ENCODE measurements at places on chromosomes 3 and 15.

DNA sequence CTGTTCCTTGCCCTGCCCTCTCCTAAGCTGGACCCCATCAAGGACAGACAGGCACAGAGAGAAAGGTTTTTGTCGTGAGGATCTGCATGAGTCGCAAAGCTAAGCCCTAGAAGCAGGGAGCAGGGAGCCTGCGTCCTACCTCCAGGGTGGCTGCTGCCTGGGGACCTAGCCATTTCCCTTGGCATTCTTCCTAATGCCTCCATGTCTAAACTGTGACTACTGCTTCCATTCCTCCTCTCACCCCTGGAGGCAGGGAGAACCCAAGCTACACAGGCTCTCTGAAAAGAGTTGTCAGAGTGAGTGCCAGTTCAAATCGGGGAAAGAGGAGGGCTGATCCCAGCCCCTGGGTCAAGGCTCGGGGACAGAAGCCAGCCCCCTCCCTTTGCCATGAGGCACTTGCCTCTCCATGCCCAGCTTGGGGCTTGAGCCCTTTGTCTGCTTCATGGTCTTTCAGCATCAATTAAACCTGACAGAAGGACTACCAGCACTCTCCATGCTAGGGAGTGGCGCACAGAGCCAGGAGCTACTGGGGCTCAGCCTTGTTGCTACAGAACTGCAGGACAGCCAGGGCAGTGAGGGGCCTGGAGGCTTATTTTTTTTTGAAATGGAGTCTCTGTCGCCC, 2.4 kb downstream of the GCHFR start:
- DNase-seq = no peak

GRCh38 chr15:63067976-63068743, 25.6 kb downstream of the TPM1 start:
- DNase-seq = no peak

DNA sequence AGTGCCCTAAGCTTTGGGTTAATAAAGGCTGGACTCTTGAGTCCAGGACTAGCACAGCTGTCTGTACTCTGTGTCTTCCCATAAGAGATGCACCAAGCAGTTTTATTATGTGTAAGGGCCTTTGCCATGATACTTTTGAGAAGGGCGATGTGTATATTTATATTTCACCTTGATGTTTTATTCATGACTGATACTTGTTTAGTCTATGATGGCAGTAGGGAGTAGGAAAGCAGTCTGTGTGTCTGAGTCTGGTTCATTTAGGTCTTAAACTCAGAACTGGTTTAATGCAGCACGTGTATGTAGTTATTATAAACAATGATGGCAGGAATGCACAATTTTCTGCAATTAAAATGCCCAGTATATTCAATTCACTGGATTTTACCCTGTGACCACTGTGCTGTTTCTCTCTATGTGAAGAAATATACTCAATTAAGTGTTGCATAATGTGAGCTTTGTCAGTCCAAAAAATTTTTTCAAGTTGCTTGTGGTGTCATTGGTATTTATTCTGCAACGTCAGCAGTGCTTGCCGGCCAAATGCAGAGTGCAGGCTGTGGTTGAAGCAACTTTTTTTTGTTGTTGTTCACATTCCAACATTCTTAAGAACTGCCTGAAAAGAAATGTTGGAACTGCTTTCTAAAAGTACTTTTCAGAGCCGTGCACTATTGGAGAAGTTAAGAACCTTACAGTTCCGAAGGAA, 423.7 kb upstream of the SEMA6D start:
- DNase-seq = no peak

DNA sequence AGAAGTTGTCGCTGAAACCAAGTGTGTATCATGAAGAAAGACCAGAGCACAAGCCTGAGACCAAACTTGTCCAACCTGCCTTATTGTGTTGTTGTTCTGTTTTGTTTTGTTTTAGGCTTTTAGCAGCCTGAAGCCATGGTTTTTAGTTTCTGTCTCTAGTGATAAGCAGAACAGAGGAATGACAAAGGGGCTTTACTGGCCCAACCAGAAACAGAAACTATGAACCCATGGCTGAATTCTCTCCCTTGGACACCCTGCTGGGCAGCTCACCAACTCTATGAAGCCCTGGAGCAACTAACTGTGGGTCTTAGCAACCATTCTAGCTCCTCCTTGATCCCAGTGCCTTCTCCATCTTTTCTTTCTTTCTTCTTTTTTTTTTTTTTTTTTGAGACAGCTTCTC, 30.3 kb downstream of the HCLS1 start:
- DNase-seq = no peak

GRCh38 chr3:130925628-130926027, 31.7 kb downstream of the ATP2C1 start:
- DNase-seq = no peak

DNA sequence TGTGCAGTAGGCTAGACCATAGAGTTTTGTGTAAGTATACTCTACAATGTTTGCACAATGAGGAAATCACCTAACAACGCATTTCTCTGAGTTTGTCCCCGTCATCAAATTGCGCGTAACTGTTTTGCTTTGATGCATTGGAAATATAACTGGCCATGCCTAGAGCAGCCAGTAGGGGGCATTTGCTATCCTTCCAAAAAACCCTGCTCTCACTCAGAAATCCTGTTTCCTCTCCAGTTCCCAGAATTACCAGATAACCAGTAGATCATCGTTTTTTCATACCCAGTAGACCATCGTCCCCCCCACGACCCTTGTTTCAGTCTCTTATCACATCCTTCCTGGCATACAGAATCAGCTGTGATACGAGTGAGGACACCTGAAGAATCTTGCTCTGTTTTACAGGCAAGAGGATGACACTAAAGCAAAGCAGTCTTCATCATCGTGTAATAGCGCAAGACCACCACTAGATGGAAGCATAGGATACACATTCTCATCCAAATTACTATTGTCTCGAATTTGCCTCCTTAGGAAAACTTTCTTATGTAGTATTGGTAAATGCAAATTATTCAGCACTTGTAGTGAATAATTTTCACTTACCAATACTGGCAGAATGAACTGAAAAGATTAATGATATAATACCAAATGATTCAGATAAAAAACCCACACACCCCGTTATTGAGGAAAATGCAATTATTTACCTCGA, 4.4 kb upstream of the GABRR3 start:
- peak; percentile 72 for DNase-seq

GRCh38 chr15:83153288-83153687, 45.8 kb downstream of the TM6SF1 start:
- no peak for DNase-seq

- no peak for DNase-seq
Measured at GRCh38 chr15:38247336-38247735, 5.3 kb upstream of the SPRED1 start.

GRCh38 chr15:62962101-62962995, 80.2 kb upstream of the TPM1 start:
- DNase-seq = no peak

- no peak for DNase-seq
Measured at GRCh38 chr15:56654624-56655023, 78.7 kb downstream of the ZNF280D start.

DNA sequence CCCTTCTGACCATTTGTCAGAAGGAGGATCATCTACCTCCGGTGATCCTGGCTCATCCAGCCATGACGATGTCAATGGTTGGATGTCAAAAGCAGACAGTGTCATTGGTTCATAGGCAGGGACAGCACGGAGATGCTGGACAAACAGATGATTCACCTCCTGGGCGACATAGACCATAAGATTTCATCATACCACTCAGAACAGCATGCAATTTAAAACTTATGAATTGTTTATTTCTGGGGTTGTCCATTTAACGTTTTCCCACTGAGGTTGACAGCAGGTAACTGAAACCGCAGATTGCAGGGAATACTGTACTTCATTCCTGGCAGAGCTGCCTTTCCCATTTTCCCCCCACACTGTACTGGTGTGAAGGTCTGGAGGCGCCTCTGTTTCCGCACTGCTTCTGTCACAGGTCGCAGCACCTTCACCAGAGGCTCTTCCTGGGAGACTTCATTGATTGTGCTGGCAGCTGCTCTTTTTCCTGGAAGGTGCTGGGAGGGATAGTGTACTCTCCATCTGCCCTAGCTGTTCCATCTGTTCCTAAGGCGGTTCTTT, 32.5 kb upstream of the TMOD3 start:
- DNase-seq = no peak

GRCh38 chr3:126714276-126714900, 10.3 kb downstream of the CHCHD6 start:
- no peak for DNase-seq

DNA sequence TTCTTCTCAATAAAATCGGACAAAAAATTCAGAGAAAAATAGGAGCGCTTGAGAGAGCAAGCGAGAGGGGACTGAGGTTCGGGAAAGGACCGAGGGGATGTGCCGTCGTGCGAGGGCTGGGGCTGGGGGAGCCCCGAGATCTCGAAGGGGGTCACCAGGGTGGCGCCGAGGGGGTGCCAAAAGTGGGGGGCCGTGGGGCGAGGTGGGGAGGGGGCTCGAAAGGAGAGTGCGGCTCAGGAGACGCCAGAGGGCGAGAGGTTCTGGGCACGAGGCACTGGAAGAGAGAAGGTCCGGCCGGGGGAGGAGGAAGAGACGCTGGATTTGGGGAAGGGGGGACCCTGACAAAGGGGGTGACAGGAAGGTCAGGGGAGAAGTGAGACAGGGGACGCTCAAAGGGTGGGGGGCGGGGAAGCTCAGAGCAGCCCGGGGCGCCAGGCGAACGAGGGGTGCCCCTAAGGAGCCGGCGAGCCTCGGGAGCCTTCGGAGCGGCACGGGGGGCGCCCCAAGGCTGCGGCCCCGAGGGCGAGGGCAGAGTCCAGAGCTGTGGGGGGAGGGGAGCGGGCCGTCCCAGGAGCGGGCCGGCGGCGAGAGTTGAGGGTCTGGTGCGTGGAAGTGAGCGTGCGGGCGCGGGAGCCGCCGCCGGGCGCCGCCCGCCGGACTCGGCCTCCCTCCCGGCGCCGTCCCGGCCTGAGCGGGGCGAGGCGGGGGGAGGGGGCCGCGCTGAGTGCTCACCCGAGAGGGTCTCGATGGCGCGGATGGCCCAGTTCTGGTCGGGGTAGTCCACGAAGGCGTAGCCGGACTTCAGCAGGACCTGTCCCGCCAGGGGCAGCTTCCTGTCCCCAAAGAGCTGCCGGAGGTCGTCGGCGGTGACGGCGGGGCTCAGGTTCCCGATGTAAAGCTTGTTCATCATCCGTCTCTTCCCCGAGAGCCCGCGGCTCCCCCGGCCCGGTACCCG, 514 bp downstream of the IGF2BP2 start:
- peak; percentile 27 for DNase-seq

DNA sequence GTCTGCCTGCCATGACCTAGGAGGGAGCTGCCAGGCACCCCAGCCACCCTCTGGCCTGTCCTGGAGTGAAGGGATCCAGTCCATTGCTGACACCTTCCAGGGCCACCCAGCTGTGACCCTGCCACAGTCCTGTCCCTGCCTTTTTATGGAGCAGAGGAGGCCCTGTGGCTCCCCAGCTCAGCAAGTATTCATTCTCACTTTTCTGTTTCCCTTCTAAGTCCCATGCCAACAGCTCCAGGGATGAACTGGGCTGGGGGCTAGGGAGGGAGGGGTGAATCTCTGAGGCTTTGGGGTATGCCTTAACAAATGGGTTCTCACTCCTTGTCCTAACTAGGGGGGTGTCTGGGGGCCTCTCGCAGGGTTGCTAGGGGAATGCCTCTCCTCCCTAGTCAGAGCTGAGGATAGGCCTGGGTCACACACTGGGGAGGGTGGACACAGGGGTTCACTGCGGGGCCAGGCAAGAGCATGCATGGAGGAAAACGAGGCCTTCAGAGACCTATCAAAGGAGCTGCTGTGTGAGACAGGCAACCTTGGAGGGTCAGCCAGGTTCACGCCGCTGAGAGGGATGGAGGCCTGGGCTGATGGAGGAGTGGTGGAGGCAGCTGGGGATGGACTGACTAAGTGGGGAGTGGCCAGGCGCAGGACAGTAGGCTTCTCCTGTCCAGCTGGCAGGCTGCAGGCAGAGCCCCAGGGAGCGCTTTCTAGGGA, 31.8 kb downstream of the EPHB3 start:
- no peak for DNase-seq

- DNase-seq = no peak
Measured at GRCh38 chr3:4744405-4745234, 234.6 kb upstream of the BHLHE40 start.

- no peak for DNase-seq
Measured at GRCh38 chr3:187000711-187001151, 70.4 kb downstream of the ST6GAL1 start.

- no peak for DNase-seq
Measured at GRCh38 chr15:99324082-99324620, 72.9 kb downstream of the LRRC28 start.

- DNase-seq = no peak
Measured at GRCh38 chr3:134231131-134231530, 19.5 kb downstream of the RYK start.

All from CD4-positive, alpha-beta T cell treated with Interleukin-6 for 4 hours (primary cell).